ENCODE measurements at places on chromosomes 13 and 19. TPM values are rescaled to one million over a fixed set of nuclear protein-coding genes. Genes with fewer than 3 reads are reported as not detected.

The TNNT1 gene
- polyA plus RNA-seq: 6.2 TPM

The DAPK3 gene
- 26.5 TPM for polyA plus RNA-seq

The NDFIP2 gene
- polyA plus RNA-seq: 2.1 TPM

The GPR183 gene
- 56.0 TPM for polyA plus RNA-seq

The CACNG6 gene
- polyA plus RNA-seq: not detected

The LILRB4 gene
- 12.0 TPM for polyA plus RNA-seq

The PEAK3 gene
- 0.50 TPM for polyA plus RNA-seq

The PMIS2 gene
- polyA plus RNA-seq: not detected

The TMEM59L gene
- polyA plus RNA-seq: 0.74 TPM
